ENCODE measurements at places on chromosomes 12 and 14.
A peak's percentile ranks its signal among the peaks of the same experiment; 100 is the strongest.

DNA sequence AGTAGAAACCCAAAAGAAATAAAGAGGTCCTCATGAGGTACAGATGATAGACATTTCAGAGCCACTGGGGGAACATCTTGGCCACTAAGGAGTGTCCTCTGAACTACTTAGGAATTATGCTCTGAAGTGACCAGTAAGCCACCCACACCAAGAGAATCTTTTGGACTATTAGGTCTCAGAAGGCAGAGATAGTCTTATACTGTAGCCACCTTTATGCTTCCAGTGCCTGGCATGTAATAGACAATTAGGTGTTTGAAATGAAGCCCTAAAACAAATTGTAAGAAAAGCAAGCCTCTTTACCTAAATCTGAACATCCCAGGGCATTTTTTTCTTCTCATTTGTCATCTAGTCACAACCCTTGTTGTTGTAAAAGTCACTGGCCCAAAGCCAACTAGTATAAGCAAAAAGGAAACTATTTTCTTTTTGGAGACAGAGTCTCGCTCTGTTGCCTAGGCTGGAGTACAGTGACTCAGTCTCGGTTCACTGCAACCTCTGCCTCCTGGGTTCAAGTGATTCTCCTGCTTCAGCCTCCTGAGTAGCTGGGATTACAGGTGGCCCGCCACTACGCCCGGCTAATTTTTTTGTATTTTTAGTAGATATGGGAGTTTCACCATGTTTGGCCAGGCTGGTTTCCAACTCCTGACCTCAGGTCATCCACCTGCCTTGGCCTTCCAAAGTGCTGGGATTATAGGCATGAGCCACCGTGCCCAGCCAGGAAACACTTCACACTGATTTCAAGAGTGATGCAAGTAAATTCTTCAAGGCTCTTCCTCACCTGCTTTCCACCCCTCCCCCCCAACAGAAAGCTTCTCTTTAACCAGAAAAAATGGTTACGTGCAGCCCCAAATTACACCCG, 11.1 kb downstream of the PLEKHA5 start:
- DNase-seq: no peak

DNA sequence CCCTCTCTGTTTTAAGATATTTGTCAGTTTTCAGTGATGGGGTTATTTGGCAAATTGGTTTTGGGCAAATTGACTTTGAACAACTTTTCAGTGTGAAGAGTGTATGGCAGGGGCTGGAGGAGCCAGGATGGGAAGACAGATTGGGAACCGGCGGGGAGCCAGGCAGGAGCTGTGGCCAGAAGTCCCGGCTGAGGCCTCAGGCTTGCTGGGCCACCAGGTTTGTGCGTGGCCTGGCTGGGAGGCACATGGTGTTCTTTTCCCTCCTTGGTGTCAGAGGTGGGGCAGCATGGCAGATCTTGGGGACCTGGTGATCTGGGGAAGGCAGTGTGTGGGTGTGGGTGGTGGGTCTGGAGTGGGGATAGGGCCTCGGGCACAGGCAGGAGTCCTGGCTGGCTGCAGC, 61.1 kb downstream of the SLC25A47 start:
- DNase-seq: no peak

- DNase-seq: peak; percentile 47
These were observed 872 bp downstream of the FAM177A1 start for GRCh38 chr14:35046751-35047536.

DNA sequence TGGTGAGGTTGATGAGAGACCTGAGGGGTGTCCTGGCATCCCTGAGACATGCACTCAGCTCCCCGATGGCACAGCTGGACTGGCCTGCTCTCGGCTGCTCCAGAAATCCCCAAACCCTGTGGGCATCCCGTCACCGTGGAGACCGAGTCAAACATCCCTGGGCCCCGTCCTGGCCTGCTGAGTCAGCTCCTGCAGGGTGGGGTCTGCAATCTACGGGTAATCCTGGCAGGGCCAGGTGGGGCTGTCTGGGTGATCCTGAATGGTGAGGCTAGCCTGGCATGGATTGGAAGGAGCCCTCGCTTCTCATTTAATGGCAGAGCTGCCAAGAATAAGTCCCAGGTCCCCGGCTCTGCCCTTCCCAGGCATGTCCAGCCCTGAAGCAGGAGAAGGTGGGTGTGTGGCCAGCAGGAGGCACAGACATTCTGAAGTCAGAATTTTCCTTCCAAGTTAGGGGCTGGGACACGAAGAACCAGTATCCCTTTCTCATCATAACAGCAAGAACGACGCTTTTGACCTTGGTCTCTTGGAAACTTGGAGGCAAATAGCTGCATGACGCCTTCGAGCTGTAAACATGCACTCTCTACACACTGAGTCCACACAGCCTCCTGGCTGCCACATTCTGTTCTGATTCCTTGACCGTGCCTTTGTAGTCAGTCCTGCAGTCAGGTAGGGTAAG, 17.7 kb upstream of the SERPINA4 start:
- no peak for DNase-seq

DNA sequence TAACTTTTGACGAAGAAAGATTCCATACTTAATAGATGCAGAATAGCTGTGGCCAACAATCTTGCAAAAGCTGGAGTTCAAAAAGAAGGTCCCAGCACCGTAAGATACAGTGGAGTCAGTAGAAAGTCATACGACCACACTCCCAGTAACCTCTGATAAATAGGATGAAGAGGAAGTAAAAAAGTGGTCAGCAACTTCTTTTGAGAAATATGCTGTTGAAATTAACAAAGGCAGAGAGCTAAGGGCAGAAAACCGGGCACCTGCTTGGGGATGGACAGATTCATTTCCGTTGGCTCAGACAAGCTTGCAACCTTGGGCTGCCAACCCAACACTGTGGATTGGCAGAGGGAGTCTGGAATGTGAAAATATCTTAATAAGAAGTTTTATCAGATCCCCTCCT, 40.0 kb downstream of the BTG1 start:
- no peak for DNase-seq

DNA sequence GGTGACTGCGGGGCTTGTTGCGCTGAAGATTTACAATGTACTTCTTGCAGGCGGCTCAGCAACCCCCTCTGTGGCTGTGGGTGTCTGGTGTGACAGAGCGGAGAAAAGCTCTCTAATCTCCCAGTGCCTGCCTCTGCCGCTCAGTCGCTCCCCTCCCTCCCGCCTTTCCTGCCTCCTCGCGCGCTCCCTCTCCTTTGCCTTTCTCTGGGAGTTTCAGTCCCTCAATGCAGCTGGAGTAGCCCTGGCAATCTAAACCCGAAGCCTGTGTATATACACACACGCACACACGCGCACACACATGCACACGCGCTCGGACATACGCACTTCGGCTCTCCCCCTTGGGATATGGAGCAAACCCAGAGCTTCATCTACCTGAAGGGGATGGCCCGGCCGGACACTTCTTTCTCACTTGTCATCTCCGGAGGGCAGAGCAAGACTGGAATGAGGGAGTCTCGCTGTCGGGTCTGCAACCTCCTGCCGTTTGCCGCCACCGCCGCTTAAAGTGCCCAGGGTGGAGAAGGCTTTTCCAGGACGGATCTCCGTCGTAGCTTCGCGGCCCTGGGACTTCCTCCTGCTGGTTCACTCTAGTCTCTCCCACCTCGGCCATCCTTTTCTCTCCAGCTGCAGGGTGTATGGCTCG, 599 bp upstream of the TRHDE start:
- DNase-seq: no peak

GRCh38 chr14:64685371-64686281, 18.6 kb upstream of the PLEKHG3 start:
- DNase-seq: no peak

GRCh38 chr14:95408731-95409476, 89.2 kb upstream of the CLMN start:
- peak; percentile 31 for DNase-seq

DNA sequence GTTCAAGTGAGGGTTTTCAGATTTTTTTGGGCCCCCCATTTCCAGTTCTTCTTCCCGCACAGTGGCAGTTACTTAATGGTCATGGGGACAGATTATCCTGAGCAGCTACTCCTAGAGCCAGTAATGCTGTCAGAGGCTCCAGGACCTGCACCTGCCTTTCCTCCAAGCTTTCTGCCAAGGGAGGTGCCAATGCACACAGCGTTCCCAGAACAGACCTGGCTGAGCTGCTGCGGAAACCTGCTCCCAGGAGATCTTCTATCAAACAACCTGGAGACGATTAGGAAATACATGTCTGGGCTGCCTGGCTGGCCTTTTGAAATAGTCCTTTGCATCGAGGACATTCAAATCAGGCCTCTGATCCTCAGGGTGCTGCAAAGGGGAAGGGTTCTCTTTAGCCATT, 120.9 kb downstream of the SLC8A3 start:
- no peak for DNase-seq

DNA sequence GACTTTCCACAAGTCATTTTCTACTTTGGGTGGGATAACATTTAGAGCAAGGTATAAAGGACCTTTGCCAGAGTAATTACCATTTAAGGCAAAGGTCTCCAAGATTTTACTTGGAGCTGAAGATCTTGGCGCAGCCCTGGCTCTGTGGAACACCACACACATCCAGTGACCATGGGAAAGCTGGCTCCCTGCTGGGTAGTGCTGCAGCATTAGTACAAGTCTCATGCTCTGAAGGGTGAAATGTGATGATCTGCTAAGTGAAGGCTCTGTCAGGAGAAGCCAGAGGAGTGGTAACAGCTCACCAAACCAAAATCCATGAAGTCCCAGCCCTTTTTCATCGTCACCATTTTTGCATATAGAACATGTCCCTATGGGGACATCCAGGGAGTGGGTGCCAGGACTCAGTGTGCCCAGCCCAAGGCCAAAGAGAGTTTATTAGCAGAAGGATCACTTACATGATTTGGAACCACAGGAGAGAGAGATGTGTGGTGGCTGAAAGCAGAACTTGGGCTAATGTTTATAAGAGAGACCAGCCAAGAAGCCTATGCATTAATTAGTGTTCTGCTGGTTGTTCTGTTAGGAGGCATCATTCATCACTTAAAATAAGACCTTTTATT, 110.7 kb downstream of the SLC38A6 start:
- no peak for DNase-seq

- DNase-seq: no peak
These were observed 39.7 kb downstream of the PSMA6 start for GRCh38 chr14:35331605-35332516.

DNA sequence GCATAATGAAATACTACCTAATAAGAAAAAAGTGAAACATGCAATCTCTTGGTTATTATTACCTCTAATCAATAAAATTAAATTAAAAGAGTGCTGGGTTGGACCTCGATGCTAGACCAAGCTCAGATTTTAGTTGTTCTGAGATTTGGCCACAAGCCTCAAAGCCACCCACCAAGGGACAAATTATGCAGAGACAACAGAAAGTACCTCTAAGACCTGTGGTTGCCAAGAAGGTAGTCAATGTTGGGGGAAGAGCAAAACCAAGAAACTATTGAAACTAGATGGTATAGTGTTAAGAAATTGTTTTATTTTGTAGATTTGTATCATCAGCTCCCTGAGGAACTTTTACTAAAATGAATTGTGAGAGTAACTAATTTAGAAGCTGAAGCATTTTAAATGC, 43.8 kb upstream of the ARID2 start:
- DNase-seq: no peak

GRCh38 chr12:15563663-15564062, 225.5 kb downstream of the EPS8 start:
- no peak for DNase-seq

- DNase-seq: no peak
These were observed 2.2 kb upstream of the LRP1 start for GRCh38 chr12:57126061-57126460.

DNA sequence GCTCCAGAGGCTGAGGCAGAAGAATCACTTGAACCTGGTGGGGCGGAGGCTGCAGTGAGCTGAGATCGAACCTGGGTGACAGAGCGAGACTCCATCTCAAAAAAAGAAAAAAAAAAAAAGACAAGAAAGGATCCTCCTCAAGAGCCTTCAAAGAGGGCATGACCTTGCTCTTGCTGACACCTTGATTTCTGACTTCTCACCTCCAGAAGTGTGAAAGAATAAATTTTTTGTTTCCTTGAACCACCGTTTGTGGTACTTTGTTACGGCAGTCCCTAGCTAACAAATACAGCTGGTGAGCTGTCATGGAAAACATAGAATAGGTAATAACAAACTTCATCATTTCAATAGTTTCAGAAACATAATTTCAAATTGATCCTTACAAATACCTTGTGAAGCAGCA, 1.9 kb upstream of the ACTR10 start:
- no peak for DNase-seq

DNA sequence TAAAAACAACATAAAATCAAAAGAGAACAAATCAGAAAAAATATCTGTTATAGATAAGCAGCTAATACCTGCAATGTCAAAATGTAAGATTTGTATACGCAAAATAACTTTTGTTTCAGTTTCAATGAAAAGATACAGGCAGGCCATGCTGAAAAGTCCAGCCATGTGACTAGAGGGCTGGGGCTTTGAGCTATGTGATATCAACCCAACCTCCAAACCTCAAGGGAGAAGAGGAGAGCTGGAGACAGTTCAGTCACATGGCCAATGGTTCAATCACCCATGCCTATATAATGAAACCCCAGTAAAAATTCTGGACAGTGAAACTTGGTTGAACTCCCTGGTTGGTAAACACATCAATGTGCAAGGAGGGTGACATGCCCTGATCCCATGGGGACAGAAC, 5.3 kb downstream of the COX16 start:
- DNase-seq: no peak

GRCh38 chr12:16562435-16562834, 43.5 kb downstream of the LMO3 start:
- DNase-seq: no peak

- DNase-seq: no peak
These were observed 36.8 kb downstream of the FLVCR2 start for GRCh38 chr14:75615200-75615599.

- DNase-seq: no peak
These were observed at the start of gene KIF5A for GRCh38 chr12:57549909-57550640. KIF5A (plus strand) TSS chr12:57550044; CDS start chr12:57550272, 228 bp downstream.

GRCh38 chr14:32010604-32011125, 66.4 kb upstream of the ARHGAP5 start:
- no peak for DNase-seq

- no peak for DNase-seq
These were observed 52.5 kb upstream of the RBM19 start for GRCh38 chr12:114018669-114019068.

DNA sequence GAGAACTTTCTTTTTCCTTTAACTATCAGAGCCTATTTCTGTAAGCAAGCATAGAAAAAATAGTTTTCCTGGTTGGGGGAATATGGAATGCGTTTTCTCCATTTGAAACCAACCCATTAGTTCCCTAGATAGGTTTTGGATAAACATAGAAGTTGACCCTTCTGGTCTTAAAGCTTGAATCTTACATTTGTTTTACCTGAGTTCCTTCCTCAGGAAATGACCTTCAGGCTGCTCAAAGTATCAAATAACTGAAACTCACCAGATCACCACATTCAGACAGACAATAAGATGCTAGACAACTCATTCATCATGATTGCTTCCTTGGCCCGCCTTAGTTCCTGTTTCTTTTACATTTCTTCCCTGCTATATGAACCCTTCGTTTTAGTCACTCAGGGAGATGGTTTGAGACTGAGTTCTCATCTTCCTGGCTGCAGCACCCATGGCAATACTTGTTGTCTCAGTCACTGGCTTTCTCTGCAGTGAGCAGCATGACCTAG, 52.2 kb downstream of the LRP6 start:
- no peak for DNase-seq

GRCh38 chr12:19671695-19672094, 232.4 kb downstream of the AEBP2 start:
- DNase-seq: no peak

- no peak for DNase-seq
These were observed 35.0 kb downstream of the CRADD start for GRCh38 chr12:93712200-93712599.

- no peak for DNase-seq
These were observed 124.6 kb upstream of the E2F7 start for GRCh38 chr12:77189901-77190416.
